ENCODE measurements at places on chromosomes 4 and X. TPM values are rescaled to one million over a fixed set of nuclear protein-coding genes. Genes with fewer than 3 reads are reported as not detected.
A peak's percentile ranks its signal among the peaks of the same experiment; 100 is the strongest.

Gene AGA
- total RNA-seq = 31.3 TPM

Gene VCX2
- not detected for total RNA-seq

Gene PABPC4L
- total RNA-seq = 0.97 TPM

Gene GASK1B
- 41.5 TPM for total RNA-seq

GRCh38 chr4:165410214-165410613, 31.4 kb downstream of the CPE start:
- DNase-seq = no peak
- H3K4me1 ChIP-seq = no peaks in the 10 kb centered on the region
- H3K27me3 ChIP-seq = no peaks in the 10 kb centered on the region
- no peak overlapping the region for H3K27ac ChIP-seq
- no peak overlapping the region for H3K4me3 ChIP-seq

DNA sequence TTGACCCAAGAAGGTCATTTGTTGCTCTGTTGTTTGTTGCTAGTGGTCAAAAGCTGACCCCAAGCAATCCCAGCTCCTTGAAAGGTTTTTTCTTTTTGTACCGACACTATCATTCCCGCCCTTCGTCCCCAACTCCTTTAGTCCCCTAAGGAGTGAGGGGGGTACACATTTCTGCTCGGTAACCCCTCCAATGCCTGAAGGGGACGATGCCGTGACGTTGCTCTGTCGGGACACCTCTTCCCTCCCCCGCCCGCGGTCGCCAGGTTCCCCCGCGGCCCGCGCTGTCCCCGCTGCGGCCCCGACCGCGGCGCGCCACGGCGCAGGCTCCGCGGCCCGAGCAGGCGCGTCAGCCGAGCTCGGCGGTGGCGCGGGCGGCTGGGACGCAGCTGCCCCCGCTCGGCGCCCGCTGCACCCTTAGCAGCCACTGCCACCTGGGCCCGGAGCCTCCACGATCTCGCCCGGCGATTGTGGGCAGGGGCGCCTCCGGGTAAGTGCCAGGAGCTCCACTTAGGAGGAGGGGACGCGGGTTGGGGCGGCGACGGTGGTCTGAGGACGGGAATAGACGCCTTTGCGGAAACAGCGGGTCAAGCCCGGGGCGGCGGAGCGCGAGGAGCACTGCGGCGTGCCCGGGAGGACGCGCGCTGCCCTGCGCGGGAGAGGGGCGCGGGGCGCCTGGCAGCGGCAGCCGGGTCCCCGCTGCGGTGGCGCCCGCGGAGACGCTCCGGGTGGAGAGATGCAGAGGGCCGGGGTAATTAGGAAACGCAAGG, at the start of gene GLRB:
TSS of gene GLRB (plus strand) at position 340 of the 767 bp plus-strand sequence. CDS start 1,875 bp downstream, outside the sequence.
- DNase-seq = peak; percentile 85
- no peaks in the 10 kb centered on the region for H3K36me3 ChIP-seq
- peaks cover 40% of the 10 kb centered on the region for H3K27me3 ChIP-seq

DNA sequence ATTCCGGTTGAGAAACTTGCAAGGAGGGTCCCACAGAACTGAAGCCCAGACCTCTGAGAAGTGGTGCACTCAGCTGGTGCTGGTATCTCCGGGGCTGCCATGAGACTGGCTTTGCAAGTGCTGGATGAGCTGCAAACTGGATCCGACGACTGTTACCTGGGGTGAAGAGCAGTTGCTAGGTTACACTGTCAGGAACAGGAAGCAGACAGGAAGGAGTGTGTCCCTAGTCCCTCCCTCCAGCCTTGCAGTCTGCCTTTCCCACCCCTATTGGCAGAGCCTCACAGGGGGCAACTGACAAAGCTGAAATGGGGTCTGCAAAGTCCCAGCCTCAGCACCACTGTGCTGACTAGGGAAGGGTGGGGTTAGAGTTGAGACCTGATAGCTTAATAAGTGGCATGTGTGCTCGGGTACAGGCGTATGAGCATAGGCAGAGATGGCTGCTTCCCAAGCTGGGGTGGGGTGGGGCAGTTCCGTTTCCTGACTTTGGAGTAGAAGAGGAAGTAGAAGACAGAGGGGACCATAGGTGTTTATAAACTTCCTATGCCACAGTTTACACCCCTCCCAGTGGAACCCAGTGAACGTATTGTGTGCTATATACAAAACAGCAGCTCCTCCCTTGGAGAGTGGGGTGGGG, 18.0 kb downstream of the PPEF1 start:
- no peak for DNase-seq
- H3K4me3 ChIP-seq = no peak overlapping the region
- no peaks in the 10 kb centered on the region for H3K36me3 ChIP-seq
- no peaks in the 10 kb centered on the region for H3K27me3 ChIP-seq
- peak overlapping the region; percentile 33 for H3K27ac ChIP-seq

DNA sequence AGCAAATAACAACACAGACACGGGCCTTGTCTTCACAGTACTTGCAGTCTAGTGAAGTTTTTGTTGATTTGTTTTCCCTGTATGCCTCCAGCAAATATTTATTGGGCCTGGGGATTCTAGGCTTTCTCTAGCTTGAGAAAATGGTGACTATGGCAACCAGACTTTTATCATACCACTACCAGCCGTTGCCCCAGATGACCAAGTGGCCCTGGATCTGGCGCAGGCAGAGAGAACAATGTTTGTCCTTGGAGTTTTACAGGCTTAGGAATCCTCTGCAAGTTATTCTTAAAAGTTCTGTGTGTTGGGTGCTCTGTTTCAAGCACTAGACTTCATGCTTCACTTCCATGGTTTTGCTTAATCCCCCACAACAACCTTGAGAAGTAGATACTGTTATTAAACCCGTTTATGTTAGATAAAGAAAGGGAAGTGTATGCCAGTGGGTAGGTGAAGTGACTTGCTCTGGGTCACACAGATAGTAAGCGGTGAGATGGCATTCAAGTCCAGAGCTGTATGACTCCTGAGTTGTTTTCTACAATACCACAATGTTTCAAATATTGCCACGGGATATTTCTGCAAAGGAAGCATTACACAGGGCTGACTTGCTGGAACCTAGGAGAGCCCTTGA, 94.6 kb downstream of the AKAP4 start:
- H3K4me3 ChIP-seq = no peak overlapping the region
- H3K4me1 ChIP-seq = no peaks in the 10 kb centered on the region
- H3K36me3 ChIP-seq = no peaks in the 10 kb centered on the region
- no peaks in the 10 kb centered on the region for H3K27me3 ChIP-seq

- no peaks in the 10 kb centered on the region for H3K27me3 ChIP-seq
- no peaks in the 10 kb centered on the region for H3K36me3 ChIP-seq
- no peak for DNase-seq
Measured at GRCh38 chr4:52195869-52196268, 144.8 kb downstream of the SPATA18 start.

- H3K36me3 ChIP-seq = no peaks in the 10 kb centered on the region
- H3K4me3 ChIP-seq = no peak overlapping the region
- no peak overlapping the region for H3K27ac ChIP-seq
- DNase-seq = no peak
Measured at GRCh38 chr4:137360761-137361160, 171.5 kb downstream of the PCDH18 start.

- H3K4me3 ChIP-seq = no peak overlapping the region
- H3K27ac ChIP-seq = no peak overlapping the region
- no peaks in the 10 kb centered on the region for H3K4me1 ChIP-seq
- no peaks in the 10 kb centered on the region for H3K27me3 ChIP-seq
- no peak for DNase-seq
Measured at GRCh38 chr4:156336511-156336910, 382.8 kb upstream of the CTSO start.

DNA sequence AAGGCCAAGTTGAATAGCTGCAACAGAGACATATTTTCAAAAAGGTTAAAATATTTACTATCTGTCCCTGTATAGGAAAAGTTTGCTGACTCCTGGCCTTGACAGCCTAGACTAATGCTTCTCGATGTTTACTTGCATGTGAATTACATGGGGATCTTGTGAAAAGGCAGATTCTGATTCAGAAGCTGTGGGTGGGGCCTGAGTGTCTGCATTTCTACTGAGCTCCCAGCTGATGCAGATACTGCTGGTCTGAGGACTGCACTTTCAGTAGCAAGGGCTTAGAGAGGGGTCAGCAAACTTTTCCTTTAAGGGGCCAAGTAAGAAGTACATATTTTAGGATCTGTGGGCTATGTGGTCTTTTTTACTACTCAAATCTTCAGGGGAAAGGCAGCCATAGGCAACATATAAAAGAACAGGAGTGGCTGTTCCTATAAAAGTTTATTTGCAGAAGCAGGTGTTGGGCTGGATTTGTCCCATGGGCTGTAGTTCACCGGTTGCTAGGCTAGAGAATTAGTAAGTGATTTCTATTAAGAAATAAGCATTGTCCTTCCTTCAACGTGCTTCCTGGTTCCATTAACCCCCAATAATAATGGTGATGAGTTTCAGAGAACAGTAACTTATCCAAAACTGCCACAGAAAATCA, 97.2 kb upstream of the PDE5A start:
- H3K4me3 ChIP-seq = no peak overlapping the region
- peaks cover 9% of the 10 kb centered on the region for H3K4me1 ChIP-seq
- DNase-seq = no peak
